ENCODE measurements at places on chromosomes 5 and 9. TPM values are rescaled to one million over a fixed set of nuclear protein-coding genes. Genes with fewer than 3 reads are reported as not detected.

PTGS1 gene
- total RNA-seq, result 0.14 TPM

NKD2 gene
- 0.30 TPM for total RNA-seq

C5orf58 gene
- not detected for total RNA-seq

SRD5A1 gene
- 3.0 TPM for total RNA-seq

RECK gene
- total RNA-seq, result 9.3 TPM

RETREG1 gene
- 68.9 TPM for total RNA-seq

Measured in CD4-positive, alpha-beta T cell (primary cell).